Astrocyte (in vitro differentiated cells and primary cell): ENCODE measurements at places on chromosomes 3 and 15. TPM values are rescaled to one million over a fixed set of nuclear protein-coding genes. Genes with fewer than 3 reads are reported as not detected.
A peak's percentile ranks its signal among the peaks of the same experiment; 100 is the strongest.

DNA sequence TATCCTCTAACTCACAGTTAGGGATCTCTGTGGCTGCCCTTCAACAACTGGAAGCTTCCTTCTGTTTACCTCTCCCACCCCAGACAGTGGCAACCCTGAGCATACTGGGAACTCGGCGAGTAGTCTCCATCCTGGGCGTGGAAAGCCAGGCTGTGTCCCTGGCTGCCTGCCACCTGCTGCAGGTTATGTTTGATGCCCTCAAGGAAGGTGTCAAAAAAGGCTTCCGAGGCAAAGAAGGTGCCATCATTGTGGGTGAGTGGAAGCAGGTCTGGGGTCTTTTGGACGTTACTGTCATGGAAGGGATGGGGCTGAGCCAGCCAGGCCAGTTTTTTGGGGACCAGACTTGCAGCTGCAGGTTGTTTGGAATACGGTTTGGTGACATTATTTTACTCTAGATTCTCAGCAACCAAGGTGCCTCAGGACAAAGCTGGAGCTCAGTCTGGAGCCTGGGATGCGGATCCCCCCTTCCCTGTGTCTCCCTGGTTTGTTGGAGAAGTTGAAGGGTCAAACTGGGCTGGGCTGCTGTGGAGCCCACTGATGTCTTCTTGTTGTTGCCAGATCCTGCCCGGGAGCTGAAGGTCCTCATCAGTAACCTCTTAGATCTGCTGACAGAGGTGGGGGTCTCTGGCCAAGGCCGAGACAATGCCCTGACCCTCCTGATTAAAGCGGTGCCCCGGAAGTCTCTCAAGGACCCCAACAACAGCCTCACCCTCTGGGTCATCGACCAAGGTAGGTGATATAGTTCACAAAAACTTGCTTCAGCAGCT lies 7.5 kb downstream of the UNC45A start:
- DNase-seq = no peak

DNA sequence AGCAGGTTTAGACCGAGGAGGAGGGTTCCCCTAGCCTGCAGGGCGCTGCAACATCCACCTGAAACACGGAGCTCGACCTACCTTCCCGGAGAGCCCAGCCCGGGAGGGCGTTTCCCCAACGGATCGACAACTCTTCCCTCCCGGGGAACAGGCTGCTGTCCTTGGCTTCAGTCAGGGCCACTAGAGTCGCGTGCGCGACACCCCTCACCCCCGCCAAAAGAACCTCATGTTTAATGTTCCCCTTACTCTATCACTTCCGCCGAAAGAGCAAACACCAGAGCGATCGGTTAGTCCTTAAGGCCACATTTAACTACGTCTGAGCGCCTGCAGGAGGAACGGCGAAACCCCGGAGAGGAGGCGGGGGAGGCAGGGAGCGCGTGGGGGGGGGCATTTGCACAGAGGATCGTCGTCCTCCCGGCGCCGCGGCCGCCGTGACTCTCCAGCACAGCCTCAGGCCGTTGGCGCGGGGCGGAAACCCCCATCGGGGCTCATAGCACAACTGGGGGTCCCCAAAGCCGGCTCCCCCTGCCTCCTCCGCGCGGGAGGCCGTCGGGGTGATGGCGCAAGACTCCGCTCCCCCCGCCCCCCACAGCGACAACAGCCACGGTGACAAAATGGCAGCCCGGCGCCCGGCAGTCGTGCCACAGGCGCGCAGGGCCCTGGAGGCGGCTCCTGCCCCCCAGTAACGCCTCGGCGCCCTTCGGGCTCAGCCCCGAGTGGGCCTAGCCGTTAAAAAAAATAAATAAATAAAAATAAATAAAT lies 3.2 kb downstream of the ANP32A start:
- DNase-seq = peak; percentile 45

DNA sequence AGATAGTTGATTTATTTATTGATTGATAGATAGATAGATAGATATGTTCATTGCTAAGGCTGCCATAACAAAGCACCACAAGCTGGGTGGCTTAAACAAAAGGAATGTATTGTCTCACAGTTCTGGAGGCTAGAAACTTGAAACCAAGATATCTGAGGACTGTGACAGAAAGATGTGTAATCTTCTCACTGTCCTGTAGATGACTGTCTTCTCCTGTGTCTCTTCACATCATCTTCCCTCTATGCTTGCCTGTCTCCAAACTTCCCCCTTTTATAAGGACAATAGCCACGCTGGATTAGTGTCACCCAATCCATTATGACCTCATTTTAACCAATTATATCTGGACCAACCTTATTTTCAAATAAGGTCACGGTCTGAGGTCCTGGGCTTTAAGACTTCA lies 40.9 kb downstream of the GNB4 start:
- DNase-seq = peak; percentile 10

SLC6A20 gene
- total RNA-seq = not detected in 2 replicates

CPN2 gene
- total RNA-seq = not detected in 2 replicates
